Renal pelvis (tissue), 12 donors: ENCODE measurements at places on chromosomes 1 and 21.
A peak's percentile ranks its signal among the peaks of the same experiment; 100 is the strongest.

GRCh38 chr21:45041351-45041805 lies 33.0 kb upstream of the ADARB1 start:
- DNase-seq: no peak

- DNase-seq: no peak
Observed at GRCh38 chr1:60759291-60759690, 323.1 kb upstream of the NFIA start.

- DNase-seq: no peak
Observed at GRCh38 chr1:1026599-1027413, 6.9 kb downstream of the AGRN start.

DNA sequence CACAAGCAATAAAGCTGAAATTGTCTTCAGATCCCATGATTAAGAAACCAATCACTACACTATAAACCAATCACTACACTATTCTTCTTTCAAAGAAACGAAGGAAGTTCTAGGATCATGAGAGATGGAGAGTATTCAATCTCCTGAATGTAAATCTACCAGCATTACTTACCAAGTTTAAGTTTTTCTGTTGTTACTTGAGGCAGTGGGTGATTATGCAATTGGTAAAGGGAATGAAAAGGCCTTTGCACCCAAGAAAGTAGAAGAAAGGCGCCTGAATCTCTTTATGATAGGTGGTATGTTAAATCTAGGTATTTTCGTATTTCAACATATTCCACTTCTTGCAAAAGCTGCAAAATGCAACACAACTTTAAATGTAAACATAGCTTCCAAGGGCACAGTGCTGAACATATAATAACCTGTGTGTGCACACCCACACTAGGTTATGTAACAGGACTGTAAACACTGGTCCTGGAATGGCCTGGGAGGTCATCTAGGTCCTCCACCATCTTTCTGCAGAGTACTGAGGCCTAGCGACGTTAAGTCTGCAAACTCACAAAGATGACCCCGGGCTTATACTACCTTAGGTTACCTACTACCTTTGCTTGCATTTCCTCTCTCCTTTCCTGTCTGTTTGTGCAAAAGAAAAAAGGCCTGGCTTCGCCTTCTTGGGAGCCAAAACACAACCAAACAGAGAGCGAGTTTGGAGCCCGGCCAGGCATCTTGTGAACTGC lies 1.1 kb upstream of the UAP1 start:
- peak; percentile 42 for DNase-seq

DNA sequence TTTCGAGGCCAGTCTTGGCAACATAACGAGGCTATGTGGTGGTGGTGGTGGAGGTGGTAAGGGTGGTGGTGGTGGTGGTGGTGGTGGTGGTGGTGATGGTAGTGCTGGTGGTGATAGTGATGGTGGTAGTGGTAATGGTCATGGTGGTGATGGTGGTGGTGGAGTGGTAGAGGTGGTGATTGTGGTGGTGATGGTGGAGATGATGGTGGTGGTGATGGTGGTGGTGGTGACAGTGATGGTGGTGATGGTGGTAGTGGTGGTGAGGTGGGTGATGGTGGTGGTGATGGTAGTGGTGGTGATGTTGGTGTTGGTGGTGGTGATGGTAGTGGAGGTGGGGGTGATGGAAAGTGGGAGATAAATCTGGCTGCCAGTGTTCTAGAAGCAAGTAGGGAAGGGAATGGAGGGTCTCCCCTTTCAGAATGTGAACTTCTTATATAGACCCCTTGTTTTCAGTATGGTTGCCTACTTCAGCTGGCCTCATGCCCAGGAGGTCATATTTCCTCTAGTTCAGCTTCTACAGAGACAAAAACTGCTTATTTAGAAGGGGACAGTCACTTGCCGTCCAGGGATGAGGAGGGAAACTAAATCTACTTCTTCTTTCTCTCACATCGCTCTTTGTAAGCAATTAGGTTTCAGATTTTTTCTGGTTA lies 27.5 kb downstream of the SH3BGR start:
- DNase-seq: no peak

DNA sequence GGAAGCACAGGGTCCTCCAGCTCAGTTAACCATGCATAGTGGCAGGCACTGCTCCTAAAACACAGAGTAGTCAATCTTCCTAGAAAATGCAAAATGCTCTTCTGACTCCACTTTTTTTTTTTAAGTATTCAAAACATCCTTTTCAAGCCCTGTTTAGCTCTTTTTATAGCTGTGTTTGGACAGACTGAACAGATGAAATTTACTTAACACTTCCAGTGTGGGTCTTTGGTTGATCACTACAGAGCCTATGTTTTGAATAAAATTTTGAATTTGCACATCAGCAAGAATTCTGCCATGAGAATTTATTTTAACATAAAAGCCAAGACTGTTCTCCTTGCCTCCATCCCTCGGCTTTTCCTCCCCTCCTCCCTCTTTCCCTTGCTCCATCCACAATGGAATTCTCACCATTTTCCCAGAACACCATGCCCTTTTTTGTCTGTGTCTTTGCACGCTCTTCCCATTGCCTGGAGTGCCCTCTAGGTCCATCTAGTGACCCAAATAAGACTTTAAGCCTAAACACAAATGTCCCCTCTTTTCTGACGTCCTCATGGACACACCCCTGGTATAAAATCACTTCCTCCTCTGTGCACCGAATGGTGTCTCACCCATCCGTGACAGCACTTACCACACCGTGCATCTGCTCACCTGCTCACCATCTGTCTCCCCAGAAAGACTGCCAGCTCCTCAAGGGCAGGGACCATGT lies 24.0 kb upstream of the CPT2 start:
- DNase-seq: no peak

DNA sequence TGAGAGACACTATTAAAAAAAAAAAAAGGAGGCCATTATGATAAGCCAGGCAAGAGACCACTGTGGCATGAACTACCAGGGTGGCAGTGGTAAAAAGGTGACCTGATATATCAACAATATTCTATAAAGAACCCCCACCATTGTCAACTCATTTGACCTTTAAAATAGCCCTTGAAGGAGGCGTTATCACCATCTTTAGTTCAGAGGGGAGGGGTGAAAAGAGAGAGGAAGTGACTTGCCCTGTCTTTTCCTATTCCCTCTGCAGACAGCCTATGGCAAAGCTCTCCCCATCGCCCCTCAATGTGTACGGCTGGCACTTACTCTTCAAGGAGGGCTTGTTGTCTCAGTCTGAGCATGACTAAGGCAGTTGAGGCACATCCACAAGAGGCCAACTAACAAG lies 11.7 kb upstream of the SLFNL1 start:
- no peak for DNase-seq

DNA sequence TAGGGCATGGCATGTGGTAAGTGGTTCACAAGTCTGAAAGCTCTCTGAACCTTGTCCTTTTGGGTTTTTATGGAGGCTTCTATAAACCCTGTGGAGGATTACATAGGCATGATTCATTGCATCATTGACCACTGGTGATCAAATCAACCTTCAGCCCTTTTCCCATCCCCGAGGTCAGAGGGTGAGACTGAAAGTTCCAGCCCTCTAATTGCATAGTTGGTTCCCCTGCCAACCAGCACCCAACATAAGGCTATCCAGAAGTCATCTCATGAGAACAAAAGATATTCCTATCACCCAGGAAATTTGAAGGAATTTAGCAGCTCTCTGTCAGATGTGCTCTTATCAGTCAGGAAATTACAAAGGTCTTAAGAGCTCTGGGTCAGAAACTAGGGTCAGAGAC lies 89.5 kb upstream of the ARTN start:
- no peak for DNase-seq

DNA sequence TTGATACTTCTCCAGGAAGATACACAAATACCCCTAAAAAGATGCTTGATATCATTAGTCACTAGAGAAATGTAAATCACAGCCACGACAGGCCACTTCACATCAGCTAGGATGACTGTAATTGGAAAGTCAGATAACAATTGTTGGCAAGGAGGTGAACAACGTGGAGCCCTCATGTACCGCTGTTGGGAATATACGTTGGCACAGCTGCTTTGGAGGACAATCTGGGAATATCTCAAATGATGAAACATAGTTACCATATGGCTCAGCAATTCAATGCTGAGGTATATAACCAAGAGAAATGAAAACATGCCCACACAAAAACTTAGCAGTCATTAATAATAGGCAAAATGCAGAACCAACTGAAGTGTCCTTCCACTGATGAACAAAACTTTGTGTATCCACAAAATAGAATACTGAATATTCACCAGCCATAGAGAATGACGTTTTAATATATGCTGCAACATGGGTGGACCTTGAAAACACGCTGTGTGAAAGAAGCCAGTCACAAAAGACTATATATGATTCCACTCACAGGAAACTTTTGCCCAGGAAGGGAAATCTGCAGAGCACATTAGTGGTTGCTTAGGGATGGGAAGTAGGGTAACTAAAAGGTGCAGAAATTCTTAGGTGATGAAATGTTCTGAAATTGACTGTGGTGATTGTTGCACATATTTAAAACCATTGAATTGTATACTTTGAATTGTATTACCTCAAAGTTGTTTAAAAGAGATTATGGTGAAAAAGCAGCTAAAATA lies 95.4 kb downstream of the AHCTF1 start:
- no peak for DNase-seq
